ENCODE measurements at places on chromosomes 7 and 10.

DNA sequence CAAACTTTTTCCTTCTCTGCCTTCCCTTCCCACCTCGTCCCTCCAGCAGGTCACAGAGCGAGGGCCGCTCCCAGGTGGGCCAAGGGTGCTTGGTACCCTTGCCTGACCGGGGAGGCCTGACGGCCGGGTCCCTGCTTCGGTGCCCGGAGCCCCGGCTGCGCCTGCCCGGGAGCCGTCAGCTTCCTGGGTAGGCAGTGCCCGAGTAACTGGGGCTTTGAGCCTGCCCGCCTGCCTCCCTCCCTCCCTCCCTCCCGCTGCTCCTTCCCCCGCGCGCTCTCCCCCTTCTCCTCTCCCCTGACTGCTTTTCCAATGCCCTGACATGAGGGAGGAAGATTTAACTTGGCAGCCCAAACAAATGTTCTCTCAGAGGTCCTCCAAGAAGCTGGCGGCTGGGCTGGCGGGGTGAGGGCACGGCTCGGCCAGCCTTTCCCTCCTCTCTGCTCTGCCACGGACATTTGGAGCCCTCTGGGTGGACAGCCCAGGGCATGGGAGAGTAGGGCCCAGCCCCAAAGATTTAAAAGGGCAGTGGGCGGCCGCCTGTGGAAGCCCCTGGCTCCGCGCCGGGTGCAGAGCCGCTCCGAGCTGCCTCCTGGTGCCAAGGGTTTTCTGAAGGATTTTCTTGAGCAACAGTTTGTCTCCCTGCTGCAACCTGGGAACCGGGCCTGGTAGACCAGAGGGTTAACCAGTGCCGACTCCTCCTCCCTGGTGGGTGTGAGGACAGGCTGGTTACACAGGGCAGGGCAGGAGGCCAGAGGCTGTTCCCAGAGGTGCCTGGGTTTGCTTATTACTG, 2.0 kb downstream of the ZMIZ1 start:
- no peak for DNase-seq

DNA sequence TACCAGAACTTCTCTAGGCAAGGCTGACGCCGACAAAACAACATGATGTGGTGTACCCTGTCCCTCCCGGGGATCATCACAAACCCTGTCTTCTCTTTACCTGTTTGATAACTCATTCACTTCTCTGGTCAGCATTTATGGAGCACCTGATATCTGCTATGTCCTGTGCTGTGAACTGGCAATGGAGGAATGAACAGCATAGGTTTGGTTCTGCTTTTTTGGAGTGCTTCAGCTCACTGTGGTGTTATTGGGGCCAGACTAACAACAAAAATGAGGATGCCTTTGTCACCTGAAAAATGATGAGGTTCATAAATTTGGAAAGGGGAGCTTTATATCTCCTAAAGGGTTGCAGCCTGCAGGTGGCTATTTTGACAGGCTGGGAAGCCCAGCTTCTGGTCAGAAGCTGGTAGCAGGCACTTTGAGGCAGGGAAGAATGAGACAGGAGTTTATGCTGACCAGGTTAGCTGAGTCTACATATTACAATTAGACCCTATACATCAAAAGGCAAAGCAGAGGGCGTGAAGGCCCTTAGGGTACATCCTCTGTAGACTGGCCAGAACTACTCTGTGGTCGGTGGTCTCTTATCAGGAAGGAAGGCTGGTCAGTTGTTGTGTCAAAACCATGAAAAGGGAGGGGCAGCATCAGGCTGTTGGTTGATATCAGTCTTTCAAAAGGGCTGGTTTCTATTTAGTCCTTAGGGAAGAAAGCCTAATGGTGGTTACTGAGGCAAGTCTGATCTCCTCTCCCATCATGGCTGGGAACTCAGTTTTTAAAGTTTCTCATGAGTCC, 42.3 kb downstream of the SH2D4B start:
- no peak for DNase-seq

- no peak for DNase-seq
Measured at GRCh38 chr10:123879606-123880257, 11.9 kb downstream of the CPXM2 start.

DNA sequence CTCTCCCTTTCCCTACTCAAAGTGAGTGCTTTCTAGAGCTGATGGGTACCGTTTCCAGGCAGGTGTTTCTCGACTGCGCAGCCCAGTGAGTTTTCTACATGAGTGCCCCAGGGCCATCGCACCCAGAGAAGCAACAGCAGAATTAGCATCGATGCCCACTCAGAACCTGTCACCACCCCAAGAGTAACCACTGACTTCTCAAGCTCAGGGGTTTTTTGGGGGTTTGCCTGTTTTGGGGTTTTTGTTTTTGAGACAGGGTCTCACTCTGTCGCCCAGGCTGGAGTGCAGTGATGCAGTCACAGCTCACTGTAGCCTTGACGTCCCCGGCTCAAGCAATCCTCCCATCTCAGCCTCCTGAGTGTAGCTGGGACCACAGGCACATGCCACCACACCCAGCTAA, 25.7 kb downstream of the SNX8 start:
- DNase-seq = no peak

DNA sequence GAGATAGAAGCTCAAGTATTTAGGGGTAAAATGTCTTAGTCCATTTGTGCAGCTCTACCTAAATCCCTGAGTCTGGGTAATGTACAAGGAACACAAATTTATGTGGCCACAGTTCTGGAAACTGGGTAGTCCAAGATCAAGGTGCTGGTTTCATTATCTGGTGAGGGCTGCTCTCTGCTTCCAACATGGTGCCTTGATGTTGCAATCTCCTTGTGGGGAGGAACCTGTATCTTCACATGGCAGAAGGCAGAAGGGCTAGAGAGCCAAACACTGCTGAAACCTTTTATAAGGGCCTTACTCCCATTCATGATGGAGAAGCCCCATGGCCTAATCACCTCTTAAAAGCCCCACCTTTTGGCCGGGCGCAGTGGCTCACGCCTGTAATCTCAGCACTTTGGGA, 8.7 kb upstream of the BAZ1B start:
- no peak for DNase-seq

- no peak for DNase-seq
Measured at GRCh38 chr7:78714356-78714755, 739.1 kb downstream of the MAGI2 start.

- DNase-seq = no peak
Measured at GRCh38 chr10:110034596-110034995, 26.8 kb downstream of the ADD3 start.

DNA sequence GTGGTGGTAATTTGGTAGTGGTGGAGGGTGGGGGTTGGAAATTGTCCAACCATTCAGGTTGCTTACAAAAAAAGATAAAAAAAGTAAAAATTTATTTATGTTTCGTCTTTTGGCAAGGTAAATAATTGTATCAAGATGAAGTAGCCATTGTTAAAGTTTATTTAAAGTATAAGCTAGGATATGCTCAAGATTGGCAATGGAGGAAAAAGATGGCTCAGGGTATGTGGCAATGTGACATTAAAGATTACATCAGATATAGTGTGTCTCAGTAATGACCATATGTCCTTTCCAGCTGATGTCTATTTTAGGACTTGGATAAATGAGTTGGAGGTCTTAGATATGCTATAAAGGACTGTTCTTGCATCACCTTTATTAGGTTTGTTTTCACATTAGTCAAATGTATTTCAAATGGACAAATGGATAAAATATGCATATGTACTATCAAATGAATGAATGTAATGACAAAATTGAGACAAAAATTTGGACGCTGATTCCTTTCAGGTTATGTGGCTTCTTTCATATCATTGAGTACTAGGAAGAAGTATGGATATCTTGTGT, 60.9 kb downstream of the ST7 start:
- no peak for DNase-seq

DNA sequence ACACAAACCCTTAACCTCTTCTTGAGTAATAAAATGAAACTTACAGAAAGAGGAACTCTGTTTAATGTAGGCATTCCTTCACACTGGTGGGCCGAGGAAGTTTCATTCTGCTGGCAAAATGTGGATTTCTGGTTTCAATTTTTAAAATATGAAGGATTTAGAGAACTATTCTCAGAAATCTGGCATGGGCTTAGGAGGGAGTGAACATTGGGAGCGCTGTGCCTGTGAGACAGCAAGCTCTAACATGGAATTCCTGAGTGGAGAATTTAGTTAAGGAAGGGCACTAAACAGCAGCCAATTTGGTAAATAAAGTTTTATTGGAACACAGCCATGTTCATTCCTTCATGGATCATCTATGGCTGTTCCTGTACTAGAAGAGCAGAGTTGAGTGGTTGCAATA, 751.8 kb upstream of the IGFBP3 start:
- no peak for DNase-seq

- DNase-seq = no peak
Measured at GRCh38 chr7:117112640-117113039, 159.3 kb downstream of the ST7 start.

DNA sequence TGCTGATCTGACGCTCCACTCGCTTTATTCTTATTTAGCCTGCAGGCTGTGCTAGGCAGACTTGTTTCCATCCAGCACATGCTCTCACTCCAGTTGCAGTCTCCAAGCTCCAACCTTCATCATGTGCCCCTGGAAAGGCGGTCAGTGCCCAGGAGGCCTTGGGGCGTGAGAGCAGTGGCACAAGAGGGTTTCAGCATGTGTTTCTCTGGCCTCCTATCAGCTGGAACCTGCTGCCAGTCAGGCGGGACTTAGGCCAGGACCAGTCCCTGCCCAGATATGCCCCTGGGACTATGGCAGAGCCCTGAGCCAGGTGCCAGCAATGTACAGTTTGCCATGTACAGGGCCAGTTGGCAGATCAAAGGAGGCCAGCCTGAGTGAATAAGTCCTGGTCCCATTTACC, 330.2 kb upstream of the FZD1 start:
- no peak for DNase-seq

GRCh38 chr10:69397972-69398371, 18.7 kb downstream of the TACR2 start:
- no peak for DNase-seq

GRCh38 chr10:113532724-113533123, 20.1 kb upstream of the HABP2 start:
- DNase-seq = no peak

DNA sequence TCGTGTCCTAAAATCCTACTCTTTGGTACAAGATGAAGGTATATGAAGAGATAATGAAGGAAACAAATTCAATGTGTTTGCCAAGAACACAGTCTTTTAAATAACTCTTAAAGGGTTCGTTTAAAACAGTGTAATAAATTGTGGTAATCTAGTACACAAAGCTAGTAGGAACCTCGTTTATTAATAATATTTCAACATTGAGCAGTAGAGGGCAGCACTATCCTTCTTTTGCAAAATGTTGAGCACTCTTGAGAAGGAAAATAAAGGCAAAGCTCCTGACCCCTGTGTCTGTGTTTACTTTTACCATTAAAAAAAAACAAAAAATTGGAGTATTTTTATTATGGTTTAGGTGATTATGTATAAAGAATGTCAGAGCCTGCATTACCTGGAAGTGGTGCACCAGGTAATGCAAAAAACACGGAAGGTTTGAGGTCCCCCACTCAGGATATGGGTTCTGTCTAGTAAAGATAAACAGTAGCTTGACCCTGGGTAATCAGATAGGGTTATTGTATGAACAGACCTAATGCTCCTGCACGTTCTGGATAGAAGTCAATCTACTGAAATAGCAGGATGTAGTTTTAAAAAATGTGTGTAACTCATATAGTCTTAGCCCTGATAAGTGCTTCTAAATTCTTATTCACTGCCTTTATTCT, 5.7 kb upstream of the GOT1 start:
- DNase-seq = no peak

GRCh38 chr10:42991442-42992098, 85.3 kb upstream of the RET start:
- no peak for DNase-seq

- no peak for DNase-seq
Measured at GRCh38 chr10:44292390-44293002, 92.4 kb downstream of the CXCL12 start.

DNA sequence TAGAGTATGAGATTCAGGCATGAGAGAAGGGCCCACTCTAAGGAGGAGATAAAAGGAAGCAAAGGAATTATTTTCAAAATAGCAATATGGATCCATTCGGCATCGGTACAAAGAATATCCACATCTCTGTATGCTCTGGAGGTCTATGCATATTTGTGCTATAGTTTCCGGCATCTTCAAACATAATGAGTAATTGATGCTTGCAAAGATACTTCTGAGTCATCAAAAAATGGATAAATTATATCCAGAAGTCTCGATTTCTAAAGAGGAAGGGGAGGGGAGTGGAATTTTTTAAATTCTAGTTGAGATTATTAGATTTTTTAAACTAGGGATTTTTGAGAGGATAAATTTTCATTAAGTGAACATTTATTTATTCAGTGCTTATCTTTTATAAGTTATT, 72.9 kb upstream of the KIAA1217 start:
- DNase-seq = no peak

GRCh38 chr7:81714306-81714705, 55.5 kb downstream of the HGF start:
- no peak for DNase-seq

- no peak for DNase-seq
Measured at GRCh38 chr10:97684866-97685394, 2.1 kb downstream of the AVPI1 start.

- DNase-seq = no peak
Measured at GRCh38 chr7:94450044-94450697, 55.5 kb downstream of the COL1A2 start.

- no peak for DNase-seq
Measured at GRCh38 chr7:38316733-38317360, 43.4 kb upstream of the TARP start.

GRCh38 chr10:125015356-125015944, 73.5 kb downstream of the ZRANB1 start:
- no peak for DNase-seq

- no peak for DNase-seq
Measured at GRCh38 chr10:62817121-62817765, 1.1 kb upstream of the EGR2 start.

GRCh38 chr7:116809636-116810266, 52.6 kb upstream of the CAPZA2 start:
- DNase-seq = no peak

GRCh38 chr7:99685129-99685758, 5.4 kb upstream of the CYP3A5 start:
- no peak for DNase-seq

- DNase-seq = no peak
Measured at GRCh38 chr7:108293149-108293612, 163.0 kb upstream of the LAMB4 start.

DNA sequence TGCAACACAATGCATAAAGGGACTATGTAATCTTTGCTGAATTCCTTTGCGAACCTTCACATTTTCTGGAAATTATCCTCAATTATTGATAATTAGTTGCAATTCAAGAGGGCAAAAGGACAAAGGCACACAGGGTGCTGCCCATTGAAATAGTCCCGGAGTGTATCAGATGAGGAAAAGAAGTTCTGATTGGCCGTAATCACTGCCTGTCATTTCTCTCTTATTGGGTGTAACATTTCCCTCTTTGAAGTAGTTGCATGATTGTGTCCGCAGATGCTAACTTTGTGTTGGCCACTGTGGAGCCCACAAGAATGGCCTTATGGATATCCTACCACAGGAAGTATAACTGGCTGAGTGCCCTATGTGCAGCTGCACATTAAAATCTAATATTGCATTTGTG, 35.1 kb upstream of the TAS2R16 start:
- DNase-seq = no peak

- peak; percentile 20 for DNase-seq
Measured at GRCh38 chr10:31319602-31320549, 860 bp downstream of the ZEB1 start.

Data from stimulated activated CD8-positive, alpha-beta memory T cell treated with anti-CD3 and anti-CD28 coated beads, Interleukin-15, amount 100 ng/mL, for 24 hours (primary cell).